ENCODE measurements at places on chromosomes 2 and 18. TPM values are rescaled to one million over a fixed set of nuclear protein-coding genes. Genes with fewer than 3 reads are reported as not detected.

The ALPG gene
- 0.89 TPM for polyA plus RNA-seq

The DCDC2C gene
- polyA plus RNA-seq: 0.50 TPM

The MAP2 gene
- 2.9 TPM for polyA plus RNA-seq

The OST4 gene
- polyA plus RNA-seq: 617 TPM

The SRD5A2 gene
- not detected for polyA plus RNA-seq

The CFC1 gene
- 0.28 TPM for polyA plus RNA-seq

The IL18R1 gene
- polyA plus RNA-seq: not detected

The NGEF gene
- polyA plus RNA-seq: 1.8 TPM

The BMP10 gene
- not detected for polyA plus RNA-seq

The C2orf78 gene
- polyA plus RNA-seq: 0.18 TPM

The TEX44 gene
- not detected for polyA plus RNA-seq

The ADD2 gene
- 34.6 TPM for polyA plus RNA-seq

The PDIA6 gene
- polyA plus RNA-seq: 284 TPM

The TMEM131 gene
- polyA plus RNA-seq: 9.9 TPM

The KCNG2 gene
- polyA plus RNA-seq: 0.13 TPM

The APLF gene
- 2.4 TPM for polyA plus RNA-seq

GRCh38 chr2:85278361-85278760 lies 49.4 kb downstream of the TGOLN2 start:
- peak overlapping the region; percentile 79 for H3K27ac ChIP-seq
- H3K36me3 ChIP-seq: no peaks in the 10 kb centered on the region
- H3K4me1 ChIP-seq: peaks cover 36% of the 10 kb centered on the region
- DNase-seq: no peak

DNA sequence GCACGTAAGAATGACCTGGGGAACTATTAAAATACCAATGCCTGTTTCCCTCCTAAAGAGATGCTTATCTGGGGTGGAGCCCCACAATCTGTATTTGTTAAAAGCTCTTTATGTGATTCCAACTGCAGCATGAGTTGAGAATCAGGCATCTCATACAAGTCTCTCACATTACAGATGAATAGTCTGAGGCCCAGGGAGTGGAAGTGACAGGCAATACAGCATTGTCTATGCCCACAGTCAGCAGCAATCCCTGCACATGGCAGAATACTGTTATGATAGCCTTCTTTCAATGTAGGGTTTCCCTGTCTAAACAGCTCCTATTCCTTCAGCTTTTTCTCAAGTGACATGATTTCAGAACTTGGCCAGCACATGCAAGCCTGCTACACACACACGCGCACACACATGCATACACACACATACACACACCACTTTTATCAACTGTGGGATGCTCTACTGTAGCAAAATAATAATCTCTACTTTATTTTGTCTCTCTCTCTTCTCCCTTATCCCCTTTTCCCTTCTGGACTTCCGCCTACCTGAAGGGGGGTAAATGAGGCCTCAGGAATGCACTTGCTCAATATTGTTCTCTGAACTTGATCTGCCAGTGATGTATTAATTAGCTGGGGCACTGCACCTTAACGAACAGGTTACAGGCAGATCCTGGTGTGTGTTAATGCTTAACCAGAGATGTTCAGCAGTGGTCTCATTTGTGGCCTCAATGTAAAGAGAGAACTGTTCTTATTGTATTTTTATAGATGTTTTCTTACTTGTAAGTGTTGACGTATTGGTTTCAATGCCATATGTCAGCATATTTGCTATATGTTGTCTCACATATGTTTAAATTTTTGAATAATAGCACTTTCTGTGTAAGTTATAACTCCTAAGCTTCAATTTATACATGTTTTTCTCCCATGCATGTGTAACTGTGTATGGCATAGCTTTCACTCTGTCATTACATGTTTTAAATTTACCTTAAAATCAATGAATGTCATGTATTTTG lies 116.0 kb downstream of the SETBP1 start:
- no peaks in the 10 kb centered on the region for H3K27me3 ChIP-seq
- H3K36me3 ChIP-seq: no peaks in the 10 kb centered on the region
- H3K4me3 ChIP-seq: no peak overlapping the region
- peaks cover 8% of the 10 kb centered on the region for H3K4me1 ChIP-seq
- DNase-seq: no peak

- no peak for DNase-seq
- H3K27me3 ChIP-seq: no peaks in the 10 kb centered on the region
- no peak overlapping the region for H3K4me3 ChIP-seq
- peaks cover 37% of the 10 kb centered on the region for H3K4me1 ChIP-seq
- no peaks in the 10 kb centered on the region for H3K36me3 ChIP-seq
Measured at GRCh38 chr2:170371231-170371998, 193.5 kb downstream of the MYO3B start.

DNA sequence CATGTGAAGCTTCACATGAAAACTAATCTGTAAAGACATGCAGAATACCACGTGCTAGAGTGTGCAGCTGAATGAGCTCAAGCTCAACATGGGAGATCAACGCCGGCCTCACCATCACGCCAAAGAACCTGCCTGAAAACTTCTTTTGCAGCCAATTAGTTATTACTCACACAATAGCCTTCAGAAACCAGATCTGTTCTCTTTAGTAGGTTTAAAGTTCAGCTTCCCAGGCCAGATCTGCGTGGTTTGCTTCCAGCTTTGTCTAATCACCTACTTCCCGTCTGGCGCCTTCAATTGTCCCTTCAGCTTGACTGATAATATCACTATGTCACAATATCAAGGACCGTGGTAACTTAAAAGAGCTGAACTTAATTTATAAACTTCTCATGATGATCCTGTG lies 68.0 kb upstream of the ZNF236 start:
- no peak for DNase-seq
- H3K27ac ChIP-seq: no peak overlapping the region
- H3K4me1 ChIP-seq: no peaks in the 10 kb centered on the region
- H3K36me3 ChIP-seq: peaks cover 10% of the 10 kb centered on the region
- no peaks in the 10 kb centered on the region for H3K27me3 ChIP-seq
- no peak overlapping the region for H3K4me3 ChIP-seq

GRCh38 chr2:228699400-228699799 lies 517.9 kb upstream of the SPHKAP start:
- no peaks in the 10 kb centered on the region for H3K4me1 ChIP-seq
- no peak for DNase-seq
- no peak overlapping the region for H3K4me3 ChIP-seq
- no peaks in the 10 kb centered on the region for H3K27me3 ChIP-seq
- H3K36me3 ChIP-seq: no peaks in the 10 kb centered on the region

DNA sequence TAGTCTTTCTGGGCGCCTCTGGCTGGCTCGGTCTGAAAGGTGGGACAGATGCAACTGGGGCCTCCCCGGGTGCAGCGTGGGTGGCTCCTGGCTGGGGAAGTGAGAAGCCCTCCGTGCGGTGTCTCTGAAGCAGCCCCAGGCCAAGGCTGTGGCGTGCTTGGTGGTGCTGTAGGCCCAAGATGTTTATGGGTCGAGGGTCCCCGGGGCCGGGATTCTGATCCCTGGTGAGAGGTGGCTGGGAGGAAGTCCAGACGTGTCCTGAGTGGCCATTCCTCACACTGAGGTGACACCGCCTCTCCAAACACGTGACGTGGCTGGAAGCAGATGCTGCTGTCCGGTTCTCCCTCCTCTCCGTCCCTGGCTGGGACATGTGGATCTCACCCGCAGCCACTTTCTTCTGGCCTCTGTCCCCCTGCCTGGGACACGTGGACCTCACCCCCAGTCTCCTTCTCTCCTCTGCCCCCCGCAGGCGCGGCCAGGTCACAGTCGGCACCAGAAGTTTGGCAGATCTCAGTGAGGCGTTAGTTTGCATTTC lies 12.6 kb downstream of the RTP5 start:
- no peaks in the 10 kb centered on the region for H3K27me3 ChIP-seq
- H3K4me3 ChIP-seq: peak overlapping the region; percentile 83
- peak; percentile 65 for DNase-seq

DNA sequence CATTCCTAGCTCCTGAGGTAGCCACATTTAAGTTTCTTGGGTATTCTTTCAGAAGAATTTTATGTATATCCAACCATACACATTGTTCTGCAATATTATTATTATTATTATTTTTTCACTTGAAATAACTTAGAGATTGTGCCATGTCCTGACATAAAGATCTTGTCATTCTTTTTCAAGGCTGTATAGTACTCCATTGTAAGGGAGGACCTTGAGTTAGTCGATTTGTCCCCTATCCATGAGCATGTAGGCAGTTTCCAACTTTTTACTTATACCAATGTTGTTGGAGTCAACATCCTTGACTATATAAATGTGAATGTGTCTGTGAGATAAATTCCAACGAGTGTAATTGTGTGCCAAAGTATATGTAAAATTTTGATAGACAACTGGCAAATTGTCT lies 891 bp upstream of the EGR4 start:
- no peak for DNase-seq
- peaks cover 12% of the 10 kb centered on the region for H3K4me1 ChIP-seq
- H3K36me3 ChIP-seq: no peaks in the 10 kb centered on the region
- peak overlapping the region; percentile 67 for H3K4me3 ChIP-seq
- H3K27me3 ChIP-seq: peaks cover 85% of the 10 kb centered on the region

- DNase-seq: no peak
- H3K4me1 ChIP-seq: peaks cover 7% of the 10 kb centered on the region
- no peaks in the 10 kb centered on the region for H3K27me3 ChIP-seq
- no peak overlapping the region for H3K27ac ChIP-seq
- H3K36me3 ChIP-seq: no peaks in the 10 kb centered on the region
Measured at GRCh38 chr2:221518201-221518934, 53.7 kb downstream of the EPHA4 start.

DNA sequence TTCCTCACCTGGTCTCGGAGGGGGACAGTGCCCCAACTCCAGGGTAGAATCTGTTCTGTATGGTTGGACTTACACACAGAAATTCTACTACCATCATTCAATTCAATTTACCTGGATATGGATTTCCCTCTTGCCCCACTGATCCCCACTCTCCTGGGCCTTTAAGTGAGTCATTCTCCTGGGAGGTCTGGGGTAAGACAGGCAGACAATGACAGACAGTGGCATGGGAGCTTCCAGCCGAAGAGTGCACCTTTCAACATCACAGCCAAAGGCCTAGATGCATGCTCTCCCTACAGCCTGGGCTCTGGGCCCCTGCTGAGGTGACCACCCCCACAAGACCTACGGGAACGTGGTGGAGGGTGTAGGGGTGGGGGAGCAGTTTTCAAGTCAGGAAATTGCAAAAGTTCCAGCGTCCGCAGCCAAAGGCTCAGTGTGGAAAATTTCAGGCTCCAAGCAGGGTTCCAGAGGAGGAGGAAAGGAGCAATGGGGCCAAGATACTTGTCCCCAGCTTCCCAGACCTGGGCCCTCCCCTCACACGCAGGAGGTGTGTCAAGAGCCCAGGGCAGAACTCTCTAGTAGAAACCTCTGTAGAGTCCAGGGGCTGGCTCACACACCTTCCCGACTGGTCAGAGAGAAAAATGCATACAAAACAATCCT lies 296.4 kb downstream of the CYP26B1 start:
- no peak overlapping the region for H3K4me3 ChIP-seq
- H3K27ac ChIP-seq: no peak overlapping the region
- no peaks in the 10 kb centered on the region for H3K27me3 ChIP-seq
- H3K4me1 ChIP-seq: no peaks in the 10 kb centered on the region

- no peaks in the 10 kb centered on the region for H3K36me3 ChIP-seq
- H3K27ac ChIP-seq: no peak overlapping the region
- H3K4me3 ChIP-seq: no peak overlapping the region
- no peaks in the 10 kb centered on the region for H3K27me3 ChIP-seq
- no peak for DNase-seq
Measured at GRCh38 chr2:135525786-135526185, 5.2 kb downstream of the ZRANB3 start.

DNA sequence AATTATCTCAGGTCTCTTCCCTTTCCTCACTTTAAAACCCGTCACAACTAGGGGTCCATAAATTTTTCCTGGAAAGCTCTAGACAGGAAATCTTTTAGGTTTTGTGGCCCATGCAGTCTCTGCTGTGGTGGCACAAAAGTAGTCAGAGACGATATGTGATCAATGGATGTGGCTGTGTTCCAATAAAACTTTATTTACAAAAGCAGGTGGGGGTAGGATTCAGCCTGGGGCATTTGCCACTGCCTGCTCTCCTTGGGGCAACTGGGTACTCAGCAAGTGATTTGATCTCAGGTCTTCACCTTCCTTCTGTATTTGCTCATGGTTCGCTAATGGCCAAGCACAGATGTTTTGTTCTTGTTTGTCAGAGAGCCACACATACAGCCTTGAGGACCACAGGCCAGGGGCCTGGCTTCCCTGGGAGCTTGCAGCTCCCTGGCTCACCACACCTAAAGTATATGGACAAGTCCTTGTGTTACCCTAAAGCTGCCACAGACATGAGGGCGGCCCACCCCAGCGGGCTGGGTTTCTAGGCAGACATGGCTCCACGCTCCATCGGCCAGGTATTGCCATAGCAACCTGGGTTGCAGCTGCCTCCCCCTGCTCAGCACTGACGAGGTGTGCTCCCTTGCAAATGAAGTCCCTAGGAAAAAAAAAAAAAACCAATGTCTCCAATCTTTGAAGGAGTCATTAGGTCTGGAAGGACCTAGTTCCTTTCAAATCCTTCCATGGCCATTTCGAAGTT lies 89.7 kb upstream of the YWHAQ start:
- H3K4me1 ChIP-seq: no peaks in the 10 kb centered on the region
- DNase-seq: no peak
- H3K27ac ChIP-seq: no peak overlapping the region
- no peaks in the 10 kb centered on the region for H3K27me3 ChIP-seq
- H3K4me3 ChIP-seq: no peak overlapping the region
- no peaks in the 10 kb centered on the region for H3K36me3 ChIP-seq

- DNase-seq: peak; percentile 44
- no peak overlapping the region for H3K27ac ChIP-seq
- no peaks in the 10 kb centered on the region for H3K4me1 ChIP-seq
- no peak overlapping the region for H3K4me3 ChIP-seq
- H3K36me3 ChIP-seq: no peaks in the 10 kb centered on the region
Measured at GRCh38 chr18:10242936-10243680, 211.3 kb upstream of the APCDD1 start.

DNA sequence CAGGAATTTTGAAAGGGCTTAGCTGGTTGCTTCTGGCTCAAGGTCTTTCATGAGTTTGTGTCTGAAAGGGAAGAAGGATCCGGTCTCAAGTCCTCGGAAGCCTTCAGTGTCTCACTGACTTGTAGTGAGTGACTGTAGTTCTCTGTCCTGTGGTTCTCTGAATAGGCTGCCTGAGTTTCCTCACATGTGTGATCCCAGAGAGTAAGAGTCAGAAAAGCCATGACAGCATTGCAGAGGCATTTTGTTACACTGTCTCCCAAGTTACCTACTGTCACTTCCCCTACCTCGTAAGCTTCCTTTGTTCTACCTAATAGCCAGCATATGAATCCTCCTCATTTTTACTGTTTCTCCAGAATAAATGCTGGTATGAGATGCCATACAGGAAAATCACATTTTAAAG lies 709.1 kb upstream of the CHAC2 start:
- H3K4me3 ChIP-seq: no peak overlapping the region
- H3K27me3 ChIP-seq: no peaks in the 10 kb centered on the region
- H3K27ac ChIP-seq: no peak overlapping the region
- DNase-seq: peak; percentile 46
- no peaks in the 10 kb centered on the region for H3K4me1 ChIP-seq

- no peaks in the 10 kb centered on the region for H3K27me3 ChIP-seq
- DNase-seq: peak; percentile 96
- peaks cover 62% of the 10 kb centered on the region for H3K4me1 ChIP-seq
- no peak overlapping the region for H3K4me3 ChIP-seq
Measured at GRCh38 chr2:157839162-157839801, 36.8 kb downstream of the ACVR1 start.

GRCh38 chr2:8574196-8575037 lies 107.4 kb upstream of the ID2 start:
- H3K27me3 ChIP-seq: no peaks in the 10 kb centered on the region
- H3K4me1 ChIP-seq: 0 out of 2 replicates have a peak, but pooled peaks cover 6% of the 10 kb centered on the region
- no peak for DNase-seq
- H3K36me3 ChIP-seq: no peaks in the 10 kb centered on the region
- no peak overlapping the region for H3K27ac ChIP-seq
- no peak overlapping the region for H3K4me3 ChIP-seq

GRCh38 chr2:65364986-65365733 lies 67.2 kb downstream of the SPRED2 start:
- no peaks in the 10 kb centered on the region for H3K27me3 ChIP-seq
- H3K36me3 ChIP-seq: no peaks in the 10 kb centered on the region
- H3K4me1 ChIP-seq: peaks cover 10% of the 10 kb centered on the region
- DNase-seq: no peak
- H3K27ac ChIP-seq: no peak overlapping the region
- H3K4me3 ChIP-seq: no peak overlapping the region
